ENCODE measurements at places on chromosomes 2 and 18.

GRCh38 chr2:27552941-27553340 lies 29.9 kb upstream of the ZNF512 start:
- DNase-seq: no peak

GRCh38 chr2:30414961-30415360 lies 32.1 kb upstream of the LCLAT1 start:
- no peak for DNase-seq

GRCh38 chr2:158098178-158098577 lies 3.5 kb upstream of the UPP2 start:
- DNase-seq: peak; percentile 19

DNA sequence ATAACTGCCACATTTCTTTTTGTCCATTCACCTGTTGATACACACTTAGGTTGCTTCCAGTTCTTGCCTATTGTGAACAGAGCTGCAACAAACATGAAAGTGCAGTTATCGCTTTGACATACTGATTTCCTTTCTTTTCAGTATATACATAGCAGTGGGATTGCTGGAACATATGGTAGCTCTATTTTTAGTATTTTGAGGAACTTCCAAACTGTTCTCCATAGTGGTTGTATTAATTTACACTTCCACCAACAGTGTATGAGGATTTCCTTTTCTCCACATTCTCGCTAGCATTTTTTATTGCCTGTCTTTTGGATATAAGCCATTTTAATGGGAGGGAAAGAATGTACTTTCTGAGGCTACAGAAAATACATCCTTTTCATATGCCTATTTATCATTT lies 167.4 kb downstream of the GULP1 start:
- no peak for DNase-seq

DNA sequence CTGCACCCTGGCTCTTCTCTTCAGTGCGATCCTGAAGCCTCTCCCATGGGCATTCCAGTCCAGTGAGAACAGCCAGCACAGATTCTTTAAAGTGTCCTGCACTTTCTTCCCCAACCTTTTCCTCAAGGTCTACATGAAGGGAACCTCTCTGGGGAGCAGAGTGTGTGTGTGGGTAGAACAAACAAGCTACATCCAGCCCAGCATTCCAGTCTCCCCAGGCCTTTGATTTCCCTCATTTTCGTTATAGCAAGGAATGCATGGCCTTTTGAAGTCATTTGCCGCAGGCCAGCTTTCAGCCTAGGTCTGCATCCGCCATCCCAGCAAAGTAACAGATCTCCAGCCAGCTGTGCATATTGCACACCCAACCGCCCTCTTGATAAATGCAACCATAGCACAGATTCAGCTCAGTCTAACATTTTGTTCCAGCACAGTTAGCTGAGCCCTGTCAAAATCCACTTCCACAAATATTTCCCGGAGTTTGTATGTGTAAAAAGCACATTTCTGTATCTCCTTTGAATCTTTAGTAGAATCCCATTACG lies 44.6 kb downstream of the CD8B2 start:
- DNase-seq: no peak

GRCh38 chr2:189152483-189152882 lies 27.1 kb downstream of the COL5A2 start:
- no peak for DNase-seq

GRCh38 chr2:240522406-240522805 lies 35.4 kb downstream of the ANKMY1 start:
- DNase-seq: no peak

DNA sequence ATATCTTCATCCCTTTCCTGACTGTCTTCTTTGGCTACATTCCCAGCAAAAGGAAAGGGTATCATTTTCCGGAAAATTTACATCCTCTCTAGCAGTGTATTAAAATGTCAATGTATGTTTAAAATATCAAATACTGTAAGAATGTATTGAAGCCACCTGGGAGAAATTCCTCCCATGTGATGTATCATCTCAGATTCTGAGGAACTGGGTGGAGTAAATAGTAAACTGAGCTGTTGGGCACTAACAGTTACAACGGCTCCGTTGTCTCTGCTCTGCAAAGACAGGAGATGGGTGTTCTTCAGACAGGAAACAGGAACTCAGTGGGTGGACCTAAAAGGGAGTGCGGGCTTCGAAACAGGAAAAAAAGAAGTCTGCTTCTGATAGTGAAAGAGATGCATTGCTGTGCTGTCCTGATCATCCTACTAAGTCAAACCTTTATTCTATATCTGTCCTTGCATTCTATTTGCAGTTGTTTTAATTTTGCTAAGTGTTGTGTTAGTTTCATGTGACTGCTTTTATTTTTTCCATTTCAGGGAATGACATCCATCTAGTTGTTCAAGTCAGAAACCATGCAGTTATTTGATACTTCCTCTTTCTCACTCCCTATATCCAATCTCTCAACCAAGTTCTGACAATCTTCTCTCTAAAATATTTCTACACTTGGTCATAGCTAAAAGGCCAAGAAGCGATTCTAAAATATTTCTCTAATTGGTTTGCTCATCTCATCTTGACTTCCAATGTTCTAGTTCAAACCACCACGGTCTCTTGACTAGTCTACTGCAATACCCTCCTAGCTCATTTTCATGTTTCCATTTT lies 19.4 kb downstream of the DOK1 start:
- DNase-seq: no peak

- no peak for DNase-seq
These were observed 46.6 kb downstream of the FAM228A start for GRCh38 chr2:24221343-24222050.
